Activated T-cell treated with anti-CD3 and anti-CD28 coated beads for 1 hour (primary cell): ENCODE measurements at places on chromosomes 5 and 9.

GRCh38 chr9:93823245-93824072 lies 131.7 kb downstream of the BARX1 start:
- no peak for DNase-seq

DNA sequence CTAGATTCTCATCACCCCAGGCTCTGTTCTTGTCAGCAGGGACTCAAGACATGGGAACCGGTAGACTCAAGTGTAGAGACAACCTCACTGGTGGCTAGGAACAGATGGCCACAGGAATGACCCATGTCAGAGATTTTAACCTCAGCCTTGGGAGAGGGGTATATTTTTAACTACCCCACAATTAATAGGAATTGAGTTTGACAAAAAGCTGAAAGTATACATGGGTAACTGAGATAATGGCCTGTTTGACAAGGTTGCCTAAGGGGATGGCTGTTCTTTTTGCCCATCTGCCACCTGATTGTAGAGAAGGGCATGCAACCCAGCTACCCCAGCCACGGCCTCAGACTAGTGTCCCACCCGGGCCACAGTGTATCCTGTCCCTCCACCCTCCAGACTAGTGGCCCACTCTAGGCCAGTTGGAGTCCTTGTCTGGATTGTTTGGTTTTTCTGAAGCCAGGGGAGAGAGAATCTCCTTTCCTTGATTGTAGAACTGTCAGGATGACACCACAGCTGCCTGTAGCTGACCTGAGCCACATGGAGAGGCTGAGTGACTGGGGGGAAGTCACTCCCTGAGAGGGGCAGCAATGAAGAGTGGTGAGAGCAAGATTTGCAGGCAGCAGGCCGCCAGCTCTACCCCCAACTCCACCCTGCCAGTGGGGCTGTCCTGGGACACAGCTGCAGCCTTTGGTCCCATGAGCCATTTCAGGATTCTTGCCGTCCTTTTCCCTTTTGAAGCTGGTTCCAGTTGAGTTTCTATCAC lies 14.6 kb upstream of the ANGPTL2 start:
- no peak for DNase-seq

- no peak for DNase-seq
These were observed 174.9 kb downstream of the TTC39B start for GRCh38 chr9:15132091-15132490.

GRCh38 chr5:142109331-142110045 lies 909 bp downstream of the NDFIP1 start:
- peak; percentile 30 for DNase-seq

DNA sequence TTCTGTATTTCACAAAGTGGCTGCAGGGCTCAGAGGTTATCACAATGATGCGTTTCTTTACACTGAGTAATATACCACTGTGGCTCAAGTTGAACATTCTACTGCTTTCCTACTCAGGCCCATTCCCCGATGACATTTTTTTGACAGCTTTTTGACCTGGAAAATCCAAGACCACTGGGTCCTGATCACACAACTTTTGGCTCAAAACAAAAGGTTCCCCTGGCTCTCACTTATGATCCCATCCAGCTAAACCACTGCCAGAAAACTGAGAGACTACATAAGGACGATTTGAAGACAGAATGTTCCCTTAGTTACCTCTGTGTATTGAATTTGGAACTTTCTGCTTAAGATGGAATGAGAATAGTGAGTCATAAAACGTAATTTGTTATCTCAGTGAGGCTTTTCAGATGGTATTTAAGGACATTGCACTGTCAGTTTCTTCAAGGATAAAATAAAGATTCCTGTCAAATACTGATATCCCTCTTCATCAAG lies 78.0 kb upstream of the FBXL7 start:
- no peak for DNase-seq

DNA sequence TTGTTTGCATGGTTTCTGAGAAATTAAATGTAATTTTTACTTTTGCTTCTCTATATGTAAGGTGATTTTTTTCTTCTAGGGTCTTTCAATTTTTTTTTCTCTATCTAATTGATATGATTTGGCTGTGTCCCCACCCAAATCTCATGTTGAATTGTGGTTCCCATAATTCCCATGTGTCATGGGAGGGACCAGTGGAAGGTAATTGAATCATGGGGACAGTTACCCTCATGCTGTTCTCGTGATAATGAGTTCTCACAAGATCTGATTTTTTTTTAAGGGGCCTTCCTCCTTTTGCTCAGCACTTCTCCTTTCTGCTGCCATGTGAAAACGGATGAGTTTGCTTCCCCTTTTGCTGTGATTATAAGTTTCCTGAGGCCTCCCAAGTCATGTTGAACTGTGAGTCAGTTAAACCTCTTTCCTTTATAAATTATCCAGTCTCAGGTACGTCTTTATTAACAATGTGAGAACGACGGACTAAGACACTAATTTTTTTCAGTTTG lies 150.8 kb downstream of the MTRR start:
- no peak for DNase-seq

DNA sequence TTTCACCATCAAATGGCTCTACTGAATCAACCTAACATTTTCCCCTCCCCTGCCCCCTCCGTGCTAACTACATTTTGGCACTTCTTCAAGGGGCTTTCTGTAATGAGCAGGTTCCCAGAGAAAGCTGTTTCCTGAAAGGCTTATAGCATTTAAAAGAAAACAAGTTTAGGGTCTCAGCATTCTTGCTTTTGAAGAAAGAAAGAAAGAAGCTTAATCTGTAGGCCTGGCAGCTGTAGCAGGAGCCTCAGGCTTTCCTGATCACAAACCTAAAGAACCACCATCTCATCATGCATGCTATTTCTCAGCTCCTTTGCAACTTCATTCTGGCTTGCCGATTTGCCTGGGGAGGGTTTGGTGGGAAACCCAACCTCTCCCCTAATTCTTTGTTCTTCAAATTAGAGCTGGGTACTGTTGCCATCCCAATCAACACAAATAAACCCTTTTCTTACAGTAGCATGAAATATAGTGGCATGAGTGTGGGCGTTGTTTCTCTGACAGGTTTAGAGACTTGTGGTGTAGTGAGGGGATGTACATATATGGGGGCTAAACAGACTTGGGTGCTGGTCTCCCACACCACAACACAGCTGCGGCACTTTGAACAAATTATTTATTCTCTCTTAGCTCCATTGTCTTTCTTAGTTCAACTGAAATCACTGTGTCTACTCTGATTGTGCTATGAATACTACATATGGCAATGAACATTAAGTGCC lies 160.5 kb upstream of the TNC start:
- no peak for DNase-seq

DNA sequence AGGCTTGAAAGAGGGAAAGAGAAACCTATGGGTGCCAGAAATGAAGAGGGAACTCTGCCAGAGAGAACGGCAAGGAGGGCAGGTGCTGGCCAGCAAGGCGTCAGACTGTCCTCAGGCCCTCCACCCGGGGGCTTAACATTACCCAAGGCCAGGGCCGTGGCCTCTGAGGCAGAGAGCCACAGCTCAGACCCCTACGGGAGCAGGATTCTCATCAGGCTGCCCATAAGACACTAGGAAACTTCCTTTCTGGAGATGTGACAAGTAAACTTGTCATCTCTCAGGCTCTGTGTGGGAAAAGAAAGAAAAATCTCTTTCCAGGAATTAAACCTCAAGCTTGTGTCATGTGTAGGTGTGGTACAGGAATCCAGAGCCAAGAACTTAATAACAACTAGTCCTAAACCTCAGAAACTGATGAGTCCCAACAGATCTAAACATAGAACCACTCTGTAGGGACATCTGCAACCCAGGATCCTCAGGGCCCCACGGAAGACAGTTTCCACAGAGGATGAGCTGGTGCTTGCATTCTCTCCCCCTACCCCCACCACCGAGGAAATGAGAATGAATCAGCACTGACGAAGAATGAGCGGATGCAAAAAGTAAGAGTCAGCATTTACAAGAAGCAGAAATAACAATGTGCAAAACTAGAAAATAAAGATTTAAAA lies 74.3 kb downstream of the DCP2 start:
- DNase-seq: no peak

DNA sequence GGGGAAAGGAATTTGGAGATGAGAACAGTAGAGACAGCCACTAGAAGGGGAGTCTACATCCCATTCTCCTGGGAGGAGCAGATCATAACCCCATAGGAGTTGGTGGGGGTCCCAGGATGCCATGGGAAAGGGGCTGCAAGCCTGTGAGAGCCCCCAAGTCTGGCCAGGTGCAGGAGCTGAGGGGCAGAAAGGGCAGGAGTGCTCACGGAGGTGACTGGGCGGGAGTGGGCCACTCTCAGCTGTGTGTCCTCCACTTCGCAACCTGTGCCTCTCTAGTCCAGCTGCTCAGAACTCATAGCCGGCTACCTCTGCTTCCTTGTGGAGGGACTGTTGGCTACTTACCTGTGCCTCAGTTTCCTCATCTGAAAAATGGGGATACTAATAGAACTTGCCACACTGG lies 263.9 kb downstream of the FSTL4 start:
- no peak for DNase-seq

DNA sequence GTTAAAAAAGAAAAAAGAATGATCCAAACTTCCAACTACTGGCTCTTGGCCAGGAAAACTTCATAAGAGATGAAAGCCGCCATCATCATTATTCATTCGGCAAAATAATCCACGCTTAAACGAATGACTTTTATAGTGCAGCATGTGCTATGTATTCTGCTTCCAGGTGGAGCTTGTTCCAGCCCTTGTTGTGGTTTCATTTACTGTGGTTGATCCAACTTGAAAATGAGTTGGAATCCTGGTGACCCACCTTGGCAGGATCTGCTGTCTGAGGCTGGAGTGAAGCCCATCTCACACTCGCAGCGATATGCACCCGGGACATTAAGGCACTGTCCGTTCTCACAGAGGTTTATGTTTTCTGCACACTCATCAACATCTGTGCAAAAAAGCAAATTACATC lies 209.6 kb downstream of the FBN2 start:
- DNase-seq: no peak

- DNase-seq: no peak
These were observed 3.7 kb downstream of the CLTA start for GRCh38 chr9:36194326-36195000.

GRCh38 chr5:120256376-120256775 lies 207.7 kb upstream of the PRR16 start:
- no peak for DNase-seq

- no peak for DNase-seq
These were observed 21.1 kb downstream of the GRHPR start for GRCh38 chr9:37443566-37443965.

- DNase-seq: no peak
These were observed 45.7 kb downstream of the FXN start for GRCh38 chr9:69081261-69081660.

DNA sequence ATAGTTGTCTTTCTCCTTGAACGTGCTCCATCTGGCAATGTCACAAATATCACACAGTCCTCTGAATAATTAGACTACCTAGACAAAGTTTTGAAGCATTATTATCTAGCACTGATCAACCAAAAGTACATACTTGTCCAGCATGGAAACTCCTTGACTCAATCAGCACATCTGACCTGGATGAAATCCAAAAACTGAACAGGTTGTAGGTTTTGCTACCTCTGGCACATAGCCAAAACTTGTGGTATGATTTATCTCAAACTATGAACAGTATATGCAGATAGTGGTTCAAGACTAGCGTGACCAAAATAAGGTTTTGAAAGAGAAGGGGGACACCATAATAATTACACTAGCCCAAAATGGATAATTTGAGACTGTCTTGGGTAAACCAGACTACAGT lies 158.1 kb downstream of the ARRDC3 start:
- no peak for DNase-seq

DNA sequence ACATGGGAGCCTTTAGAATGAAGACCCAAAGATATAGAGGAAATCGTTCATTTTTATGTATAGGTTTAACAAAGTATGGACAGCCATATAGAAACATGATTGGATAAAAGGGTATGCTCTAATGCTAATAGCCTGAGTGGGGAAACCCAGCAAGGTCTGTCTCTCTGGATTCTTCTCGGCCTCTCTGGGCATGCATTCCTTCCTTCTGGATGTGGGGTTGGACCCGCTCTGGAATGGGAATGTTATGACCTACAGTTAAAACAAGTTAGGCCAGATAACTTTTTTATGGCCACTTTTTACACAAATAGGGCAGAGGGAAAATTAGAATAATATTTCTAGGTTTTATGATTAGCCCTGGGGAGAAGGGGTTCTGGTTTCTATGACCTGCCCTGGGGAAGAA lies 103.2 kb downstream of the ARSB start:
- no peak for DNase-seq

DNA sequence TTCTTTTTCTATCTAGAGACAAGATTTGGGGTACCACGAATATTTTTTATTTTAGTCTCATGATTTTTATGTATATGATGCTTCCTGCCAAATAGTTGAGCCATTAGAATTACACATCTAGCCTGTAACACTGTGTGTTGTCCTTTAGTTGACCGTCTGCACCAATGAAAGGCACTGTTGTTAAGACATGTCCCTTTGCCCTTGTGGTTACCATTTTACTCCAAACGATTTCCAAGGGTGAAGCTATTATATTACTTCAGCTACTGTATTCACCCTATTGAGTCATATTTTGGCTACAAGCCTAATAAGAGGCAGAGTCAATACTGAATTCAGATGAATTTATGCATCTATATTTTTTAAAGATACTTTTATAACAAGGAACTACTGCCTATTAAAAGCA lies 207.6 kb downstream of the CETN3 start:
- no peak for DNase-seq

GRCh38 chr9:3586066-3586465 lies 60.3 kb upstream of the RFX3 start:
- DNase-seq: no peak

DNA sequence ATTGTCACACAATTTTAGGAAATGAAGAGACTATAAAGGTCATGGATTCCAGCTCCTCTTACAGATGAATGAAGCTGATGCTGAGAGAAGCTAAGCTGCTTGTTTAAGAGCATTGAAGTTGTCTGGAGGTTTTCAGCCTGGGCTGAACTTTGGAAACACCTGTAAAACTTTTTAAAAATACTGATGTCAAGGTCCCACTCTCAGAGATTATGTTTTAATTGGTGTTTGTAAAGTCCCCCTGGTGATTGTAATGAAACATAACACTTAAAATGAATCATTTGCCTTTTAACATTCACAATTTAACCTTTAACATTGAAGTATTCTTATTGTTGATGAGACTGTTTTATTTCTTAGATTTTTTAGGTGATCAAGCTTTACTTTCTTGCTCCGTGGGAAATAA lies 16.4 kb downstream of the RAD23B start:
- DNase-seq: no peak

GRCh38 chr5:112973904-112974303 lies 2.7 kb upstream of the DCP2 start:
- no peak for DNase-seq

DNA sequence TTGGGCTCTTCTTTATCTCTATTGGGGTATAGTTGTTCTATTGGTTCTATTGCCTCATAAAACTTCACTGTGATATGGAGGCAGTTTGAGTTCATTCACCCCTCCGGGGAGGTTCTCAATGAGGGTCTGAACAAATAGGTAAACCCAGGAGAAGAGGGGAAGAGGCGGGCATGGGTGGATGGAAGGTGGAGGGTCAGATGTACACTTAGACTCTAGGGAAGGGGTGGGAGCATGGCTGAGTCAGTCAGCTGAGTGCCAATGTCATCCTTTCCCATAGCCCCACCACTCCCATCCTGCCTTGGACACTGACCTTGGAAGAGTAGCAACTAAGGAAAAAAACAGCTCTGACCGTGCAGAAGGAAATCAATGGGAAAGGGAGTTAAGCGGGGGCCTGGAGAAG lies 9.9 kb upstream of the FABP6 start:
- no peak for DNase-seq

GRCh38 chr5:127649018-127649439 lies at the start of gene CTXN3:
Gene CTXN3 (plus strand): TSS chr5:127649082. CDS start chr5:127657522, 8,440 bp downstream.
- DNase-seq: no peak

GRCh38 chr9:18921366-18922075 lies 111.5 kb downstream of the SAXO1 start:
- DNase-seq: no peak
